ENCODE measurements at places on chromosomes 1 and 21.

GRCh38 chr1:12572522-12572921 is 45.5 kb downstream of the DHRS3 start:
- no peak for DNase-seq

GRCh38 chr1:145990249-145990855 is 6.0 kb downstream of the TXNIP start:
- no peak for DNase-seq

- DNase-seq: peak; percentile 4
Measured at GRCh38 chr1:18109058-18109755, 1.6 kb downstream of the IGSF21 start.

GRCh38 chr21:45367402-45368351 is 37.3 kb upstream of the COL18A1 start:
- DNase-seq: no peak

- DNase-seq: no peak
Measured at GRCh38 chr1:226404063-226404903, 3.6 kb downstream of the PARP1 start.

All from activated naive CD4-positive, alpha-beta T cell treated with anti-CD3 and anti-CD28 coated beads, Interleukin-2, amount 50 U/mL, for 72 hours (primary cell).